Immature natural killer cell (primary cell): ENCODE measurements at places on chromosomes 2 and 18. TPM values are rescaled to one million over a fixed set of nuclear protein-coding genes. Genes with fewer than 3 reads are reported as not detected.

GRCh38 chr2:46821600-46821999 lies 94.0 kb downstream of the MCFD2 start:
- no peak for DNase-seq
- H3K4me1 ChIP-seq: no peaks in the 10 kb centered on the region
- peaks cover 9% of the 10 kb centered on the region for H3K27me3 ChIP-seq

UGT1A5 gene
- polyA plus RNA-seq: not detected

DNA sequence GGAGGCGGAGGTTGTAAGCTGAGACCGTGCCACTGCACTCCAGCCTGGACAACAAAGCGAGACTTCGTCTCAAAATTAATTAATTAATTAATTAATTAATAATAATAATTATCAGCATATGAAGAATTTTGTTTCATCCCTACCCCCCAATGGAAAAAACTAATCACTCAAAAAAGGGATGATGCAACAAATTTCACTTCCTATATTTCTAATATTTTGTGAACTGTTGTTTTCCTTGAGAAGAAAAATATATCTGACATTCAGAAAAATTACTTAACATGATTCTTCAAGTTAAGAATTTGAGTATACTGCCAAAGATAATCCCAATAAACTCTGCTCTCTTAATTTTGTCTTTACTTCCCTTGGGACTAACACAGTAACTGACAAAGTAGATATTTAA lies 28.1 kb downstream of the EXOC6B start:
- H3K27me3 ChIP-seq: peaks cover 1% of the 10 kb centered on the region
- H3K36me3 ChIP-seq: no peaks in the 10 kb centered on the region
- H3K27ac ChIP-seq: no peak overlapping the region
- no peak for DNase-seq
- peaks cover 5% of the 10 kb centered on the region for H3K4me1 ChIP-seq
- H3K4me3 ChIP-seq: no peak overlapping the region

ABCG5 gene
- polyA plus RNA-seq: not detected

AMER3 gene
- not detected for polyA plus RNA-seq

IL18R1 gene
- 49.9 TPM for polyA plus RNA-seq

- peak overlapping the region; percentile 42 for H3K4me3 ChIP-seq
- H3K4me1 ChIP-seq: peaks cover 27% of the 10 kb centered on the region
- peaks cover 10% of the 10 kb centered on the region for H3K27me3 ChIP-seq
- peak; percentile 8 for DNase-seq
- no peak overlapping the region for H3K27ac ChIP-seq
Observed at GRCh38 chr2:174833737-174834136, 69.5 kb upstream of the CHRNA1 start.

DNA sequence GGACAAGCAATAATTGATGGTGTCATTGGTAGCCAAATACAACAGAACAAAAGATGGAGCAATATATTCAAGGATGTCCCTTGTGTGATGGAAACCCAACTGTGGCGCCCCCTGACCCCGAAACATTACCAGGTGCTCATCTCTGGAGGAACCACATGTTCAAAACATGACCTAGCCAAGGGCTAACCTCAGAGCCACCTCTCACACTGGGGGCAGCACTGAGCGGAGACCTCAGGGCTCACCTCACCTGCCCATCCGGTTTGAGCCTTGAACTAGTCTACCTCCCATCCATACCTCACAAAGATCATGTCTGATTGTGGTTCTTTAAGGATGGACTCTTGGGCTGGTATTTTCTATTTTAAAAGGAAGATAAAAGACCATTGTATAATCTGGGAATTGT lies 314.4 kb upstream of the CDH7 start:
- H3K4me3 ChIP-seq: no peak overlapping the region
- no peak for DNase-seq
- no peaks in the 10 kb centered on the region for H3K27me3 ChIP-seq

GRCh38 chr2:214730800-214731407 lies 78.6 kb downstream of the BARD1 start:
- no peak for DNase-seq
- peaks cover 43% of the 10 kb centered on the region for H3K36me3 ChIP-seq
- H3K4me1 ChIP-seq: no peaks in the 10 kb centered on the region

DNA sequence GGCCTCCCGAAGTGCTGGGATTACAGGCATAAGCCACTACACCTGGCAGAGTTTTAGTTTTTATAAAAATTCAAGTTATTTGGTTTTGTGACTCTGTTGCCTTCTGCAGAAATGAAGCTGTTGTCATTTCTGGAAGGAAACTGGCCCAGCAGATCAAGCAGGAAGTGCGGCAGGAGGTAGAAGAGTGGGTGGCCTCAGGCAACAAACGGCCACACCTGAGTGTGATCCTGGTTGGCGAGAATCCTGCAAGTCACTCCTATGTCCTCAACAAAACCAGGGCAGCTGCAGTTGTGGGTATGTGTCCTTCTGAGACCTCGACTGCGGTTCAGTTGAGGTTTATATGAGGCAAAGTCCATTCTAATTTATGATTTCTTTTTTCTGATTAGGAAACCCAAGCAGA lies 7.2 kb downstream of the MTHFD2 start:
- peak; percentile 14 for DNase-seq
- H3K27ac ChIP-seq: peak overlapping the region; percentile 98
- peaks cover 39% of the 10 kb centered on the region for H3K4me1 ChIP-seq
- H3K27me3 ChIP-seq: peaks cover 7% of the 10 kb centered on the region

NDC80 gene
- polyA plus RNA-seq: 2.7 TPM

DNA sequence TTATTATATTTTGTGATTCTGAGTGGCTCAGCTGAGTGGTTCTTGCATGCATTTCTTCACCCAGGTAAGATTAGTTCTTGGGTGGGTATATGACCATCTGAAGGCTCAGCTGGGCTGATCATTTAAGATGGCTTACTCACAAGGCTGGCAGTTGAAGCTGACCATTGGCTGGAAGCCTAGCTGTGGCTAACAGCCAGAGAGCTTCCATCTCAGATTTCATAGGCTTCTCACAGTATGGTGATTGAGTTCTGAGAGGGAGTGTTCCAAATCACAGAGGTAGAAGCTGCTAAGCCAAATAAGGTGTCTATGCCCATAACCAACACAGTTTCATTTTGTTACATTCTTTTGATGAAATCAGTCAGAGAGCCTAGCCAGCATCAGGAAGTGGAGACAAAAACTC lies 117.4 kb upstream of the RPRM start:
- DNase-seq: no peak
- H3K4me3 ChIP-seq: no peak overlapping the region

DNA sequence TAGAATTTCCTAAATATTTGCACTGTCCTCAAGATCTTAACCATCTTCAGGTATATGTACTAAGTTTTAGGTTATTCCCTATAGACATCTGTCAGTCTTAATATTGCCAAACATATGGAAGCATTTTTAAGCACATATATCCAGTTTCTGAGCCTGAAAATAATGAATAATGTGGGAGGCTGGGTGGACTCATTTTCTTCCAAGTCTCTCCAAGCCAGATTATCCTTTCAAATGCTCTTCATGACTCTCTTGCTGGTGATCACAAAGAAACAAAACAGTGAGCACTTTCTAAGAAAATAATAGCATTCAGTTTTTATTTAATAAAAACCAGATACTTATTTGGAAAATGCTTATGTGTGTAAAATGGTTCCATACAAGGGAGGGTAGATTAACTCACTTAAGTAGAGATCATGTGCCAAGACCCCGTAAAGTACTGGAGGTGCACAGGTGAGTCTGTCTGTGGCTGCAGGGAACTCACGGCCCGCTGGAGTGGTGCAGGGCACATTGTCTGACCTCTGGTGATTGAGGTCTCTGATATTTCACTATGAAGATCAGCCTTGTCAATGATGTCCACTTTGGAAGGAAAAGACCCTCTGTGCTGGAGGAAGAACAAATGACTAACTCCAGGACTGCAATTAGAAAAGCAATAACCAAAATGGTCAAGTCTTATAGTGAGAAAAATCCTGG lies 161.6 kb downstream of the TMEM18 start:
- DNase-seq: no peak
- no peaks in the 10 kb centered on the region for H3K4me1 ChIP-seq
- peaks cover 6% of the 10 kb centered on the region for H3K27me3 ChIP-seq
- no peak overlapping the region for H3K27ac ChIP-seq
- H3K4me3 ChIP-seq: no peak overlapping the region

GRCh38 chr2:69241664-69242514 lies 145.1 kb downstream of the GFPT1 start:
- H3K4me1 ChIP-seq: no peaks in the 10 kb centered on the region
- H3K4me3 ChIP-seq: no peak overlapping the region
- peaks cover 2% of the 10 kb centered on the region for H3K27me3 ChIP-seq
- no peak overlapping the region for H3K27ac ChIP-seq
- no peaks in the 10 kb centered on the region for H3K36me3 ChIP-seq
- no peak for DNase-seq

DNA sequence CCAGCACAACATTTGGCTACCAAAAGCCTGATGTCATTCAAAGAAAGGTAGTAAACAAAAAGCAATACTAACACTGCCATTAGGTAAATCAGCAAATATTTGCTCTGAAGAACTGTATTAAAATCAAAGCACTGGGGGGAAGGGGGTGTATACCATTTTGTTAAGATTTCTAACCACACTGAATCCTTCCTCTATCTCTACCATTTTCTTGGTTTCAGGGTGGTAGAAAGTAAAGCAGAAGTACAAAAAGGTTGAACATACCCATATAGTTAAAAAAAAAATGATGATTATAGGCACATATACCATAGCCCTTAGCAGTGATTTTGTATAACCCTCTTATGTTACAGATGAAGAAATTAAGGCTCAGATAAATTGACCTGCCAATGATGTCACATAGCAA lies 437.6 kb downstream of the ZEB2 start:
- no peak overlapping the region for H3K4me3 ChIP-seq
- H3K27me3 ChIP-seq: no peaks in the 10 kb centered on the region
- no peak overlapping the region for H3K27ac ChIP-seq
- no peak for DNase-seq
- H3K36me3 ChIP-seq: peaks cover 4% of the 10 kb centered on the region

DNA sequence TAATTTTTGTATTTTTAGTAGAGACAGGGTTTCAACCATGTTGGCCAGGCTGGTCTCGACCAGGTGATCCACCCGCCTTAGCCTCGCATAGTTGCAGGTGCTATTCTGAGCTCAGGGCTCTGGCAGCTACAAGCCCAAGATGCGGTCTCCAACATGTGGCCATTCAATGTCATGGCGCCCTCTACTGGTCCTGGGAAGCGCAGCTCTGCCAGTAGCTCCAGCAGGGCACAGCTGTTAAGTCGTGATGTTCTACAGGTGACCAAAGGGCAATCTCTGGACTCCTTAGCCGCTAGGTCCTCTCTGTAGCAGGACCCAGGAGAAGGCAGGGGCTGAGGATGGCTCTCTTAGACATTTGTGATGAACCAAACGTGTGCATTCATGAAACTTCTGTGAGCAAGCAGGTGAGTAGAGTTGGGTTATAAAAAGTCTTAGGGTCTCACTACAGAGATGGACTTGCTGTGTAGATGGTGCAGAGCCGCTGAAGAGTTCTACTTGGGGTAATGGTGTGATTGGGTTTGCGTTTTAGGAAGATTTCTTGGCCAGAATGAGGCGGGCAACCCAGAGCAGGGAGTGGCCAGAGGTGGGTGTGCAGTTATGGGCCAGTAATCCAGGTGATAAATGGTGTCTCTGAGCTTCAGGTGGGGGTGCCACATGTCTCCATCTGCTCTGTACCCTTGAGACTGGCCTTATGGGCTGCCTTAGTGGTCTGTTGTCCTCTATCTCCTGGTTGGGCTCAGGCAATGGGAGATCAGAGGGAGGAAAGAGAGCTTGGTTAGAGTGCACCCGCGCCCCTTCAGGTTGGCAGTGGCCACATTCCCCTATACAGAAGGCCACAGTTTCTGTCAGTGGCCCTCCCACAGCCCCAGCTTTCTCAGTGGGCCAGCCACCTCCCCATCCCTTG lies 31.0 kb downstream of the IL37 start:
- H3K4me1 ChIP-seq: peaks cover 19% of the 10 kb centered on the region
- no peaks in the 10 kb centered on the region for H3K36me3 ChIP-seq
- peaks cover 9% of the 10 kb centered on the region for H3K27me3 ChIP-seq
- peak; percentile 59 for DNase-seq

GRCh38 chr2:27249891-27250651 lies 12.8 kb downstream of the SLC30A3 start:
- H3K27me3 ChIP-seq: peaks cover 8% of the 10 kb centered on the region
- H3K4me1 ChIP-seq: no peaks in the 10 kb centered on the region
- H3K4me3 ChIP-seq: no peak overlapping the region
- no peak overlapping the region for H3K27ac ChIP-seq

DNA sequence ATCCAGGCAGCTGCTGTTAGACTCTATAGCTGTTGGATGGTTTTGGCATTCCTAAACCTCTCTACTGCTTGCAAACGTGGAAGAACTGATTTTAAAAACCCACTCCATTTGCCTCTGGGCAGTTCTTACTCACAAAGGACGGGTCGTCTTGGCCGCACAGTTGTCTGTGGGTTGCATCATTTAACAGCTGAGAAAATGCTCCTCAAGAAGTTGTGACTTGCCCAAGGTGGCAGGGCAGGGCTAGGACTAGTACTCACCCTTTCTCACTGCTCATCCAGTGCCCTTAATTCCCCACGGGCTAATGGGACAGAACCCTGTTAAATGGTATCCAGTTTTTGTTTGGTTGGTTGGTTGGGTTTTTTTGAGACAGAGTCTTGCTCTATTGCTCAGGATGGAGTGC lies 997 bp upstream of the DRC1 start:
- no peak overlapping the region for H3K4me3 ChIP-seq
- H3K27me3 ChIP-seq: peaks cover 2% of the 10 kb centered on the region
- no peak overlapping the region for H3K27ac ChIP-seq
- peaks cover 4% of the 10 kb centered on the region for H3K36me3 ChIP-seq

DNA sequence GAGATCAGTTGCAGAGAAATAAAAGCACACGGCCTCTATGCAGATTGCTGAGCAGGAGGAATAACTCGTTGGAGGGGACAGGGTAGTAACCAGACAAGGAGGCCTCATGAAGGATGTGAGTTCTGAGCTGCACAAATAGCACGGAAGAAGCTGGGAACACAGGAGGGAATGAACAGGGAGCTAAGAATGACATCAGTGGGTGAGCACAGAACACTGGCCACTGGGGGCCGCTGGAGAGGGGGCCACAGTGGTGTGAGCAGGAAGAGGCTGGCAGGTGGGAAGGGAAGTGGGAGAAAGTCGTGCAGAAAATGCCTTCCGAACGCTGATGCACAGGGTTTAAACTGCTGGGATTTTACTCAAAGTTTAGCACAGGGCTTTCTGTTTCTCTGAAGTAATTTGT lies 61.0 kb downstream of the ZAP70 start:
- peak overlapping the region; percentile 57 for H3K27ac ChIP-seq
- H3K4me3 ChIP-seq: peak overlapping the region; percentile 4
- H3K27me3 ChIP-seq: peaks cover 7% of the 10 kb centered on the region
- H3K36me3 ChIP-seq: peaks cover 23% of the 10 kb centered on the region

GRCh38 chr2:224749136-224749535 lies 33.0 kb upstream of the CCDC195 start:
- H3K27me3 ChIP-seq: no peaks in the 10 kb centered on the region
- H3K4me3 ChIP-seq: no peak overlapping the region
- H3K27ac ChIP-seq: no peak overlapping the region
- no peak for DNase-seq
- no peaks in the 10 kb centered on the region for H3K4me1 ChIP-seq
